A549 (cell line): ENCODE measurements at places on chromosomes 1 and 21.

GRCh38 chr1:160367516-160367900 is 637 bp downstream of the NHLH1 start:
- no peak for DNase-seq

- DNase-seq, result no peak
These were observed 124.2 kb downstream of the GALNT2 start for GRCh38 chr1:230191079-230191804.

GRCh38 chr1:46760558-46761166 is 38.2 kb upstream of the CYP4B1 start:
- DNase-seq, result no peak

GRCh38 chr1:212072047-212072446 is 36.5 kb downstream of the DTL start:
- DNase-seq, result no peak

DNA sequence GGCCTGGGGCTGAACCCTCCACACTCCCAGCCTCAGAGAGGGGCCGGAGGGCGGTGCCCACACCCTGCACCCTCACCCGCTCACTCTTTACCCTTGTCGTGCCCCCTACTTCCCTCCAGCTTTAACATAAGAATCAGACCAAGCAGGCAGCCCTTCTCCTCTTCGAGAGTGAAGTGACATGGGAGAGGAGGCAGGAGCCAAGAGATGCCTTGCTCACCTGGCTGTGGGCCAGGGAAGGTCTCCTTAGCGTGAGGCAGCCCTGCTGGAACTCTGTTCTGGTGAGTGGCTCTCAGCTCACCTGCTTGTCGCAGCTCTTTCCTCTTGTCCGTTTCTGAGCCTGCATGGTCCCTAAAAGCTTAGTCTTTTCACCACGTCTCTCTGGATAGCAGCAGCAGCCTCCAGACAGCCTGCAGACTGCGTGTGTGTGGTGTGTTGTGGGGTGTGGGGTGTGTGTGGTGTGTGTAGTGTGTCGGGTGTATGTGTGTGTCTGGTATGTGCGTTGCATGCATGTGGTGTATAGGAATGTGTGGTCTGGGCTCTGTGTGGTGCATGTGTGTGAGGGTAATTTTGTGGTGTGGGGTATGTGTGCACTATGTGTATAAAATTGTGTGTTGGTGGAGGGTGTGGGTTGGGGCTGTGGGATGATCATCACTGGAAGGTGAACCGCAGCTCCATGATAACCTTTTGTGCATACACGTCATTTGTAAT is 86.7 kb downstream of the CCDC185 start:
- DNase-seq, result no peak

DNA sequence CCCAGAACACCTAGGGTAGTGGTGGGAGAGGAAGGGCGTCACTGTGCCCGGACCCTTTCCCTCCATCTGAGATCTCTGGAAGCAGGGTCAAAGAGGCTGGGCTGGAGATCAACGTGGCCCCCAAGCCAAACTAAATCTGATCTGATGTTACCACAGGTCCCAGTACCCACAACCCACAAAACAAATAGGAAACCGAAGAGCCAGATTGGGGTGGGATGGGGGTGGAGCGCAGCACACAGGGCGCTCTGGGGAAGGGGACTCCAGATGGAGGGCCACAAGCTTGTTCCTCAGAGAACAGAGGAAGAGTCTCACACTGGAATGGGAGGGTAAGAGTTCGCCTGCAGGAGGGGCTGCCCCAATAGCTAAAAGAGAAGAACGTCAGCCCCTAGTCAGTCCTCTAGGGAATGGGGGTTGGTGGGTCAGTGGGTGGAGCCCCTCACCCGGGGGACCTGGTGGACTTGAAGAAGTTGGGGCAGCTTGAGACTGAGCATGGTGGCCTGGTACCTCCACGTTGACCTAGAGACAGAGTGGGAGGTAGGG is 1.5 kb downstream of the PAQR6 start:
- DNase-seq, result no peak

DNA sequence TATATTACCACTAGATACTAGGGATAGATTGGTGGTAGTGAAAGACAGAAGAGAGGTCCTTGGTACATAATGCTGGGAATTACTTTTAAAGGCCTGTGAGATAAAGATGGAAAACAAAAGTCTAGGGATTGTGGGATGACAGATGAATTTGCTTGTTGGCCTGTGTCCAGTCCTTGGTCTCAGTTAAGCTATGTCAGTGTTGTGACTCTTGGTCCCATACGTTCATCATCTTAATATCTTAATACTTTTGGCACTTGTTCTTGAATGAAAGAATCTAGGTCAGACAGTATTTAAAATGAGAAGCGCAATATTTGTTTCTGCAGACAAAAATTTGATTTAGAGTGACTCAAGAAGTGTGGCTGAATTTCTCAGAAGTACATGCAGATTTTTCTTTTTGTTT is 7.6 kb downstream of the RPL5 start:
- no peak for DNase-seq

GRCh38 chr1:76494807-76495206 is 372.5 kb upstream of the ST6GALNAC5 start:
- no peak for DNase-seq

GRCh38 chr1:19610282-19610981 is 33.7 kb upstream of the NBL1 start:
- no peak for DNase-seq

DNA sequence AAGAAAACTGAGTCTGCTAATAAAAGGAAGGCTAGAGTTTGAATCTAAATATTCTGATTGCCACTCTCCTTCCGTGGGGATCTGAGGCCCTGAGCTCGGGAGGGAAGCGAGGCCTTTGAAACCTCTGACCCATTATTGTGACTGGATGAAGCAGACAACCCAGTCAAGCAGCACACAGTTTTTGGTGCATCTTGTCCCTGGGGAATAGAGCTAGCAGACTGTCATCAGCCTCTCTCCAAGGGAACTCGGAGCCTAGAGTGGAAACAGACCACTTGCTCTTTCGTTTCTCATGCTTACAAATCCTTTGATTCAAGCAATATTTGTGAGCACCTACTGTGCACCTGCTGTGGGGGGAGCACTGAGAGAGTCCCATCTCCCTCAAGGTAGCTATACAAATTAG is 133.2 kb upstream of the KLHDC7A start:
- DNase-seq, result no peak

DNA sequence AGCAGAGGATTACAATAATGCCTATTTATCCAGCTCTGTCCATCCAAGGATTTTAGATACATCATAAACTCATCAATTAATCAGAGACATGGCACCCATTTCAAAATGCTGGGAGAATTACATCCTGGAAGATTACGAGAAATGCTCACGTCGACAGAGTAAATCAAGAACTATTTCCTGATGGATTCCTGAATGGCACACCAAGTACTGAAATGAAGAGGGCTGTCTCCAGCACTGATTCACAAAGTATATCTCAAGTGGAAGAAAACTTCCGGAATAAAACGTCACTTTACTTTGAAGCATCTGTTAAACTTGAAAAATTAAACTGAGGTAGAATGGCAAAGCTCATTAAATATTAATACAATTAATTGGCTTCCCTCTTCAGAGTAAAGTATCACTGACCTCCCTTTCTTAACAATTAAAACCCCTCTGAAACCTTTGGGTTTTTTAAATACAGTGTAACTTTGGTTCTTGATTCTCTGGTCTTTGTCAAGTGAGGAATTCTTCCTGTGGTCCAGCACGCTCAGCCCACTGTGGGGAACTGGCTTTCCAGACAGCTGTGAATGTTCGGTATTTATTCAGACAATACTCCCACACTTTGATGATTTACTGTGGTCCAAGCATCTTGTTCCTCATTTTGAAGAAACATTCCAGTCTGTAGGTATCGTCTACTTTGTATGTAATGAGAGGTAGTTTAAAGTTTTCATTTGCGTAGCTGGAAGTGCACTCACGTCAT is 288.0 kb downstream of the NFIA start:
- no peak for DNase-seq

- DNase-seq, result no peak
These were observed 100.3 kb upstream of the SGIP1 start for GRCh38 chr1:66433611-66434010.

DNA sequence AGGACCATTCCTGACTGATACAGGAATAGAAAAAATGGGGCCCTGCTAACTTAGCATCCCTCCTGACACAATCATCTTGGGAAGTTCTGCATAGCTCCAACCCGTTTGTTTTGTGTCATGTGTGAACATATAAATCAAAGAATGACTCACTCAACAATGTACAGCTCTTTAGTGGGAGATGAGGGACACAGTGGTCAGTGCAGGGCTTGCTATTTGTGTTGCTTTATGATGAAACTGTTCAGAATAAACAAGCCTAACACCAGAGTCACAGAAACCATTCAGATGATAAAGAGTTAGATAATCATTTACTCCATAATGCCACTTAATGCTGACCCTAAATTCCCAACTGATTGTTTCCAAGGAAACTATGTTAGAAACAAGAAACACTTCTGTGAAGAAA is 154.2 kb upstream of the ZNHIT6 start:
- no peak for DNase-seq

GRCh38 chr1:34404804-34405203 is 228.1 kb downstream of the C1orf94 start:
- no peak for DNase-seq

- no peak for DNase-seq
These were observed 40.4 kb downstream of the HUNK start for GRCh38 chr21:31913182-31913608.

- DNase-seq, result no peak
These were observed 1.6 kb downstream of the HPCAL4 start for GRCh38 chr1:39689635-39690034.

DNA sequence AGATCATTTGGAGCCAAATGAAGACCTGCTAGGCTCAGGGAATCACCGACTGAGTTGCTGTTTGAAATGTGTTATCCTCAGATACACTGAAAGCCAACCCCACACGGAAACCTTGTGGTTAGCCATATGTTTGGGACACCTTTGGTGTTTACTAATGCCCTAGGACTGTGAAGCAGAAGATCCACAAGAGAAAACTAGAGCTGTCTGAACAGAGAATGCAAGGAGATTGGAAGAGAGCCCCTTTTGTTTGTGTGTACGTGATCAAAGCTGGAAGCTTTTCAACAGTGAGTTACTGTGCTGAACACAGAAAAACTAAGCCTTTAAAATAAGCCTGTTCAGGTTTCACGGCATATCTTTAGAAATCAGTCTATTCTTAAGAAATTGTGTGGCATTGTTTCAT is 908.2 kb upstream of the ADGRL2 start:
- DNase-seq, result no peak

DNA sequence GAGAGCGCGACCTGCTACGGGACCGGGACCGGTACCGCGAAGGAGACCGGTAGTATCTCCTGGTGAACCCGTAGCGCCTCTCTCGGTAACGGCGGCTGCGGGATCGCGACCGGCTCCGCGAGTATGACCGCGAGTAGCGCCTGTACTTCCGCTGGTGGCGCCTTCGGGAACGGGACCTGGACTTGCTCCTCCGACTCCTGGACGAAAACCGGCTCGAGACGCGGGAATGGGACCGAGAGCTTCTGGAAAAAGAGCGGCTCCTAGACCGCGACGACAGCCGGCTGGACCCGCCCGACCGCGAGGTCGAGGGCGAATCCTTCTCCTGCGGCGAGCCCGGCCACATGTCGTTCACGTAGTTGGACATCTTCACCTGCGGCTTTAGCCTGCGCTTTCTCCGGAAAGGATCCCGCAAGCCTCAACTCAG is 642 bp downstream of the RSRP1 start:
- DNase-seq, result no peak

GRCh38 chr1:220176540-220176939 is 82.6 kb downstream of the IARS2 start:
- DNase-seq, result no peak

DNA sequence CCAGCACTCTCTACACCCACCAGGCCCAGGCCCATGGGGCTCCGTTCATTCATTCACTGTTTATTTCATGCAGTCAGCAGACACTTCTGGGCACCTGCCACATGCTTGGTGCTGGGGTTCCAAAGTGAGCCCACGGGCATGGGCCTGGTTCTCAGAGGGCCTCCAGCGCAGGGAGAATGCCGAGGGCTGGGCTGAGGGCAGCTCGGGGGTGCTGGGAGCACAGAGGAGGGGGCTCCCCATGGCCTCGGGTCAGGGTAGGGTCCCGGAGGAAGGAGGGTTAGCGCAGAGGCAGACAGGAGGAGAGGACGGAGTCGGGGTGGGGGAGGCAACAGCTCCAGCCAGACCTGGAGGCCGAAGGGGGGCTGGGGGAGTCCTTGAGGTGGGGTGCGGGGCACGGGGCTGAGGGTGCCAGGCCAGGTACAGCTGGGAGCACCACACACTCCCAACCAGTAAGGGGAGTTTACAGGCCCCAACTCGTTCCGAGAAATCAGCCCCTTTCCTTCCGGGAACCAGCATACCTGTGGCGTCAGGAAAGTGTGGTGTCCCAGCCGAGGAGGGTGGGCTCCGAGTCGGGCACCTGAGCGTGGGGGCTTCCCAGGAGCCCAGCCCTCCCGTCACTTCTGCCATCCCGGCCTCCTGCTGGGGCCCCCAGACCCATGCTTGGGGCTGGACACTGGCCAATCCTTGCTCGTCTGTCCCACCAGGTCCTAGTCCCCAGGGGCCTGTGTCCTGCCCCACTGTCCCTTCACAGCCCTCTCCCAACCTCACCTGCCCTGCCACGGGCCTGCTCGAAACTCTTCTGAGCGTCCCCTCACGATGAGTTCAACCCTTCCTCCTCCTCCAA is 10.8 kb downstream of the ARHGEF16 start:
- DNase-seq, result no peak

DNA sequence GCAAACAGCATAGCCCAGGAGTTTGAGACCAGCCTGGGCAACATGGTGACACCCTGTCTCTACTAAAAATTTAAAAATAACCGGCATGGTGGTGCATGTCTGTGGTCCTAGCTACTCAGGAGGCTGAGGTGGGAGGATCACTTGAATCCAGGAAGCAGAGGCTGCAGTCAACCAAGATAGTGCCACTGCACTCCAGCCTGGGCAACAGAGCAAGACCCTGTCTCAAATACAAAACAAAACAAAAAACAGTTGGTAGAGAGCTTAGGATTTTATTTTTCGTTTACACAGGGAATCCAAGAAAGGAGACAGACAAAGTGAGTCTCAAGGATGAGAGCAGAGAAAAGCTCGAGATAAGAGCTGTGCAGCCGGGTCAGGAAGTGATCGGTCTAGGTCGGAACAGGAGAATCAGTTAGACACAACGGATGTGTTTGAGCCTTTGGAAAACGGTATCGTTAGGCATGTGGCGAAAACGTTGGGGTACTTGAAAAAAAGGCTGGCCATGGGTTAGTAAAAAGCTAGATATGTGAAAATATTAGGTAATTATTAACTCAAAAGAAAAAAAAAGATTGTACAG is 1.7 kb upstream of the MIB2 start:
- no peak for DNase-seq

DNA sequence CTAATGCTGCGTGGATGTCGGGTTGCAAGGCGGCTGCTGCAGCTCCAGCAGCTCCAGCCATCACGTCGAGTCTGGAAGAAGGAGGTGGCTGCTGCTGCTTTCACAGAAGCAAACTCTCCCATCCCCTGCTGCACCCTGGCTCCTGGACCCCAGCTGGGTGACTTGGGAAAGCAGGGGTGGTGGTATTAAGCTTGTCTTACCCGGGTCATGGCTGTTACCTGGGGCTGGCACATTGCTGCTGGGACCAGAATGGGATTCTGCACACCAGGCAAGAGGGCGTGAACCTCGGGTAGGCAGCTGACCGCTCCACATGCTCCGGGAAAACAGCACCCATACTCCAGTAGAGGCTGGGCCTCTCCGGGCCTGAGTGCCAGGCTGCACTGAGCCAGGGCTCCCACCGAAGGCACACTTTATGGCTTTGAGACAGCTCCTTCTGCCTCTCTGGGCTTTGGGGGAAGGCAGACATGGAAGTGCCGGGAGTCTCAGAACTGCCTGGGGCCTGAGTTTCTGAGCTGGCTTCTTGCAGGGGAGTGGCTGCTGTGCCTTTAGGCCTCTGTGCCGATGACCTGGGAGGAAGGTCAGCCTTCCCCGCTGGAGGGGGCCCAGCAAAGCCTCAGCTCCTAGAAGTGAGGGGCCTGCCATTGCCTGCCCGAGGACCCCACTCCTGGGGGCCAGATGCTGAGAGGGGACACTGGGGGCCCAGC is 1.2 kb downstream of the SMIM1 start:
- DNase-seq, result no peak
